Activated CD8-positive, alpha-beta T cell treated with anti-CD3 and anti-CD28 coated beads, Interleukin-2, amount 10 ng/mL, durations not matched to agents 7 days and 5 days (primary cell): ENCODE measurements at places on chromosomes 13 and 19. TPM values are rescaled to one million over a fixed set of nuclear protein-coding genes. Genes with fewer than 3 reads are reported as not detected.

DNA sequence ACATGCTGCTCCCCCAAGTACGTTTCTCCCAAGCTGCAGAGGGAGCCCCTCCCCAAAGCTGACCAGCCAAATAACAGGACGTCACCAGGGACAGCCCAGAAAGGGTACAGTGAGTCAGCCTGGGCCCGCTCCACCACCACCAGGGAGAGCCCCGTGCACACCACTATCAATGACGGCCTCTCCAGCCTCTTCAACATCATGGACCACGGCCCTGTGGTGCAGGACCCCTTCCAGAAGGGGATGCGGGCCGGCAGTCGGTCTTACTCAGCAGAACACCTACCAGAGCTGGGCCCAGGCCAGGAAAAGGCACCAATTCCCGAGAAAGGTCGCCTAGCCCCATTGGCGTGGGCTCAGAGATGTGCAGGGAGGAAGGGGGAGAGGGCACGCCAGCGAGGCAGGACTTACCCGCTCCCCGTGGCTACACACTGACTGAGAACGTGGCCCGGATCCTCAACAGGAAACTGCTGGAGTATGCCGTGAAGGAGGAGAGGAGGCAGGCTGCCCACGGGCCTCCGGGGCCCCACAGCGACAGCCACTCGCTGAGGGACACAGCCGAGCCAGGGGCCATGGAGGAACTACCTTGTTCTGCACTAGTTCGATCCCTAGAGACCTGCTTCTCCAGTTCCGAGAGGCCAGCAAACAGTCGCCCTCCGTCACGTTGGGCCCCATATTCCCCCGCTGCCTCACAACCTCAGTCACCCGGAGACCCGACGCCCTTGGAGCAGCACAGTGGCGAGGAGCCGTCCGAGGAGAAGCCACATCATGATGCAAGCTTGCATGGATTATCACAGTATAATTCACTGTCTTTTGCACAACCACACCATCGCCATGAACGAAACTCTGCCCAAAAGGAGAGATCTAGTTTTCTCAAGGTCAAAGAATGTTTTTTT, 815.9 kb upstream of the KLHL1 start:
- no peaks in the 10 kb centered on the region for H3K4me1 ChIP-seq
- H3K4me3 ChIP-seq, result no peak overlapping the region
- no peak overlapping the region for H3K27ac ChIP-seq

DNA sequence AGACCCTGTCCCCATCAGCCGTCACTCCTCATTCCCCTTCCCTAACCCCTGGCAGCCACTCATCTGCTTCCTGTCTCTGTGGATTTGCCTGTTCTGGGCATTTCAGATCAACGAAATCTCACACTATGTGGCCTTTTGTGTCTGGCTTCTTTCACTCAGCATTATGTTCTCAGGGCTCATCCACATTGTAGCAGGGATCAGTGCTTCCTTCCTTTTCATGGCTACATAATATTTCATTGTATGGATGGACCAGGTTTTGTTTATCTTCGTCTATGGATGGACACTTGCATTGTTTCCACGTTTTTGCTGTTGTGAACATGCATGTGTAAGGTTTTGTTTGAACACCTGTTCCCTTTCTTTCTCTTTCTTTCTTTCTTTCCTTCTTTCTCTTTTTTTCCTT, 41.3 kb downstream of the NWD1 start:
- no peaks in the 10 kb centered on the region for H3K4me1 ChIP-seq
- H3K27ac ChIP-seq, result no peak overlapping the region
- H3K27me3 ChIP-seq, result peaks cover 12% of the 10 kb centered on the region
- DNase-seq, result no peak
- no peaks in the 10 kb centered on the region for H3K36me3 ChIP-seq
- H3K4me3 ChIP-seq, result no peak overlapping the region

DNA sequence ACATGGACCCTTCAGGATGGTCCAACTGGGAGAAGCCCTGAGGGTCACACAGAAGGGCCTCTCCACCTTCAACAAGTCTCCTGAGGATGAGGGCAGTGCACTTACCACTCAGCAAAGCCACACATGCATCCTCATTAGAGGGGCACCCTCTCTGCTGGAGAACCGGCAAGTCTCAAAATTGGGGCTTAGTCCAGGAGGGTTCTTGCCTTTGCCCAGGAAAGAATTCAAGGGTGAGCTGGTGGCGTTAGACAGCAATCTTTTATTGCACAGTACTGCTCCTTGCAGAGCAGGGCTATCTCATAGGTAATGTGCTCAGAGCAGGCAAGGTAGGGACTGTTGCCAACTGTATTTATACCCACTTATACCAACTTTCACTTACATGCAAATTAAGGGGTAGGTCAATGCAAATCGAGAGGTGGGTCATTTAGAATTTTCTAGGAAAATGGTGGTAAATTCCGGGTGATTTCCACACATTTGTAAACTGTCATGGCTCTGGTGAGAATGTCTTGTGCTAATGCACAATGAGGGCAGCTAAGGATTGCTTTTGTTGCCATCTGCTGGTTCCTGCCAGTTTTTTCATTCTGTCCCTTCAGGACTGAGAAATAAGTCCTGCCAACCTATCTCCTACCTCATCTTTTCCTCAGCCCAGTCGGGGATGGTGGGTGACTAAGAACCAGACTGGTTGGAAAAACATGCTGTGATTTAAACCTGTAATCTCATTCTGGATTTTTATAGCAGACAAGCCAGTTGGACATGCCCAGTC, 27.8 kb upstream of the IGSF23 start:
- H3K4me3 ChIP-seq, result no peak overlapping the region
- H3K36me3 ChIP-seq, result no peaks in the 10 kb centered on the region
- no peaks in the 10 kb centered on the region for H3K27me3 ChIP-seq
- H3K4me1 ChIP-seq, result peaks cover 15% of the 10 kb centered on the region
- H3K27ac ChIP-seq, result no peak overlapping the region

STARD13 gene
- total RNA-seq, result not detected

GRCh38 chr13:30535046-30535445, 69.3 kb upstream of the HMGB1 start:
- DNase-seq, result no peak
- H3K27me3 ChIP-seq, result peaks cover 4% of the 10 kb centered on the region
- no peak overlapping the region for H3K27ac ChIP-seq
- no peak overlapping the region for H3K4me3 ChIP-seq

DNA sequence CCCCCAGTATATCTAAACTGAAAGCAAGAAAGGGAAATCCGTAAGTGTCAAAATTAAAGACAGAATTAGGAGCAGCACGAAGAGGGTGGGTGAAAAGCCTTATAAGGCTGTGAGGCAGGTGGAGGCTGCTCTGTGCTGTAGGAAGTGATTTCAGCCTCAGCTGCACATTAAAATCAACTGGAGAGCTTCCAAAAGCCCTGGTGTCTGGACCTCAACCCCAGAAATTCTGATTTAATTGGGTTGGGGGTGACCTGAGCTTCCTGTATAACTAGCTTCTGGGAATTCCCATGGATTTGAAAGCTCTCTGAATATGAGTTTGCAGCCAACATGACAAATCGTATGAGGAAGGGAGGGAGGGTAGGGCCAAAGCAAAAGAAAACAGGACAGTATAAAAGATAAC, 242.4 kb upstream of the TMTC4 start:
- no peaks in the 10 kb centered on the region for H3K4me1 ChIP-seq
- H3K4me3 ChIP-seq, result no peak overlapping the region
- DNase-seq, result no peak
- no peak overlapping the region for H3K27ac ChIP-seq

ERICH4 gene
- total RNA-seq, result not detected

DOCK6 gene
- total RNA-seq, result 0.13 TPM

DNA sequence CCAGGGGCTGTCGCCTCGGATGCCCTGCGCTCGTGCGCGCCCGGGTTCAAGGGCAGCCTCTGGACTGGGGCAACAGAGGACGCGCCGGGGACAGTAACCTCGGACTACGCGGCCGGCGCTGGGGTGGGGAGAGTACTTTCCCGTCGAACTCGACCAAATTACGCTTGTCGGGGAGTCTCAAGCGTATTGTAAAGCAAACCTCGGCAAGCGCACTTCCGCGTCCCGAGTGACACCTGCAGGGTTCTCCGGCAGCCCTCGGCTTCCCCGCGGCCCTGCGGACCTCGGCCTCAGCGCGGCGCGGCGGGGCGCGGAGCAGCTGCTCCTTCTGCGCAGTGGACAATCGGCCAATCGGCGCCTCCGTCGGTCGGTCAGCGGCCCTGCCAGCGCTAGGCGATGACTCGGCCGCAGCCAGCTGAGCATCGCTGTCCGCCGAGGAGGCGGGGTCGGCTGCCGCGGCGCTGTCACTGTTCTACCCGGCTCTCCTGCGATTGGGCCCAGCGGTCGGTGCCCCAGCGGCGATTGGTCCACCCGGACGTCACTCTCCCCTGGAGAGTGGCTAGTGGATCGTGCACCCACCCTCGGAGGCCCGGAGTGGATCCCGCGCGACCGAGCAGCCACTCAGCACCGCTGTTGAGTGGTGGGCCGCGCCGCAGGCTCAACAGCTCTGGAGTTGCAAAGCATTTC, at the start of gene SLC46A3:
Gene SLC46A3 (minus strand): TSS at position 428 of the 684 bp plus-strand sequence. CDS start 972 bp downstream, outside the sequence.
- H3K4me1 ChIP-seq, result peaks cover 29% of the 10 kb centered on the region
- H3K27me3 ChIP-seq, result peaks cover 9% of the 10 kb centered on the region
- peaks cover 11% of the 10 kb centered on the region for H3K36me3 ChIP-seq

KLHL26 gene
- total RNA-seq, result 13.2 TPM

ELSPBP1 gene
- not detected for total RNA-seq

DNA sequence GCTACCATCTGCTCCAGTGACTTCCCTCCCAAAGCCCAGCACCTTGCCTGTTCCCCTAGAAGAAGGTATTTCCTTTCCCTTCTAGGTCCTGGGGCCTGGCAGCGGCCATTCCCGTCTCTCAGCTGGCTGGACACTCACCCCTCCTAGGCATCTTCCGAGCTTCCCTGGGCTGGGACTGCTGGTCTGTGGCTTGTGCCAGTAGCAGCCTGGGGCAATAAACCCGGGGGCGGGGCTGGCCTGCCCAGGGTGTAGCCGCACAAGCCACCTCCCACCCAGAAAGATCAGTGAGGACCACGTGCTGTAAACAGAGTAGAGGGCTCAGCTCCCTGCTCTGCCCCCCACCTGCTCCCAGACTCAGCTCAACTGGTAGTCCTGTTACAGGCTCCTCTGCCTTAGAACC, 15.0 kb downstream of the LIPE start:
- H3K27ac ChIP-seq, result no peak overlapping the region
- H3K4me3 ChIP-seq, result no peak overlapping the region
- H3K36me3 ChIP-seq, result peaks cover 20% of the 10 kb centered on the region

- DNase-seq, result no peak
- H3K4me3 ChIP-seq, result no peak overlapping the region
- peaks cover 7% of the 10 kb centered on the region for H3K4me1 ChIP-seq
- H3K27me3 ChIP-seq, result peaks cover 10% of the 10 kb centered on the region
These were observed 53.0 kb downstream of the EDNRB start for GRCh38 chr13:77865622-77866021.

- H3K27me3 ChIP-seq, result peaks cover 7% of the 10 kb centered on the region
- no peaks in the 10 kb centered on the region for H3K36me3 ChIP-seq
- H3K4me1 ChIP-seq, result peaks cover 3% of the 10 kb centered on the region
- no peak for DNase-seq
- no peak overlapping the region for H3K4me3 ChIP-seq
These were observed 35.1 kb downstream of the HPN start for GRCh38 chr19:35076657-35077056.

- H3K36me3 ChIP-seq, result peaks cover 71% of the 10 kb centered on the region
- peak; percentile 41 for DNase-seq
- no peak overlapping the region for H3K4me3 ChIP-seq
These were observed 12.9 kb downstream of the TPP2 start for GRCh38 chr13:102609696-102610095.

- peaks cover 42% of the 10 kb centered on the region for H3K27me3 ChIP-seq
- no peaks in the 10 kb centered on the region for H3K4me1 ChIP-seq
- H3K36me3 ChIP-seq, result no peaks in the 10 kb centered on the region
- no peak overlapping the region for H3K27ac ChIP-seq
- DNase-seq, result no peak
- no peak overlapping the region for H3K4me3 ChIP-seq
These were observed 94.7 kb downstream of the TEX26 start for GRCh38 chr13:31027136-31027535.

DNA sequence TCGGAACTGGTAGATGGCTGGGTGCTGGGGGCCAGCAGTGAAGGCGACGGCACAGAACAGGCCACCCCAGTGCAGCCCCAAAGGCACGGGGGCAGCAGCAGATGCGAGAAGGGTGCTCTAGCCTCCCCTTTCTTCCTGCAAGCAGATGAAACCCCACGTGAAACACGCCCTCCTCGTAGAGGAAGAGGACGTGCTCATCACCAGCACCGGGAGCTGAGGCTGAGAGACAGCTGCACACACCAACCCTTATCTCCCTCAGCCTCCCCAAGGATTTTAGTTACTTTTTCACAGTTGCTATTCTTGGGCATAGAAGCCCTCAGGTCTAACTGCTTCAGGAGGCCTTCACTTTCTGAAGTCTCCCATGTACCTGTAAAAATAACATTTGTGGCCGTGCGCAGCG, 11.9 kb downstream of the ZNF787 start:
- H3K27me3 ChIP-seq, result no peaks in the 10 kb centered on the region
- DNase-seq, result no peak
- peaks cover 58% of the 10 kb centered on the region for H3K4me1 ChIP-seq
- no peak overlapping the region for H3K27ac ChIP-seq
- peaks cover 6% of the 10 kb centered on the region for H3K36me3 ChIP-seq
- H3K4me3 ChIP-seq, result no peak overlapping the region

DNA sequence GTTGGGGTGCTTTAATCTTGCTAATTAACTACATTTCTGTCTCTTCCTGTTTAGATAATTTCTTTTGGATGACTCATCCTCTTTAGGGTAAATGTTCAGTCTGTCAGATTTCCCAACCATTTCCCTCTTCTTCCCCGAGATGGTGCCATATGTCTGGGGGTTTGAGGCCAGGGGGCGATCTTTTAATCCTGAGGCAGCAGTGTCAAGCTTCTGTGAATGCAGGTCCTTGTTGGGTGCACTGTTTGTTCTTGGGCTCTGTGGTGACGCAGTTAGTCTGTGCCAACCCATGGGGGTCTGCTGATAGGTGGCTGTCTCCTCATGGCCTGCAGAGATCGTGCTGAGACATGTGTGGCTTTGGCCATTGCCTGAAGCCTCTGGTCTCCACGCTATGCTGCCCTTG, 420.4 kb downstream of the NDFIP2 start:
- no peaks in the 10 kb centered on the region for H3K27me3 ChIP-seq
- no peak overlapping the region for H3K27ac ChIP-seq
- DNase-seq, result no peak

DNA sequence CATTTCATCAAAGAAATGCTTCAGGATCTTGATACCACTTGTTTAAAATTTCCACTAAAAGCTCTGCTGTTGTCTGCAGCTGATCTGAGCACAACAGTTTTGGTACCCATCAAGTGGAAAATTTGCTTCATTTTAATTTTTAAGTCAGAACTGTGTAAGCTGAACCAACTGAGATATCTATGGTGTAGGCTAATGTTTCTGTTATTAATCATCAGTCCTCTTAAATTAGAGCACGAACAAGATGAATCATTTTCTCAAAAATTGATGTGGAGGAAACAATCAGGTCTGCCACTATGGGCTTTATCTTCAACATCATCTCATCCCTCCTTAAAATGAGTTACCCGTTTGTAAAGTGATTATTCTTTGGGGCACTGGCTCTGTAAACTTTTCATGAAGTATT, 221.5 kb upstream of the NBEA start:
- no peaks in the 10 kb centered on the region for H3K4me1 ChIP-seq
- no peak overlapping the region for H3K4me3 ChIP-seq
- no peaks in the 10 kb centered on the region for H3K36me3 ChIP-seq
- H3K27ac ChIP-seq, result no peak overlapping the region
- DNase-seq, result no peak
